Caco-2 (cell line): ENCODE measurements at places on chromosomes 16 and 17. TPM values are rescaled to one million over a fixed set of nuclear protein-coding genes. Genes with fewer than 3 reads are reported as not detected.

CX3CL1 gene
- total RNA-seq = 0.16 TPM in 1 of 2 replicates, not detected in the other

KRT31 gene
- not detected in 2 replicates for total RNA-seq

SMIM36 gene
- not detected in 2 replicates for total RNA-seq

GAS7 gene
- total RNA-seq = 0.23 and 0.34 TPM in 2 replicates

- no peak for DNase-seq
Measured at GRCh38 chr17:7137171-7137943, 22.7 kb upstream of the ASGR2 start.

GRCh38 chr17:15893658-15894024, 51.3 kb upstream of the ADORA2B start:
- no peak for DNase-seq

DNA sequence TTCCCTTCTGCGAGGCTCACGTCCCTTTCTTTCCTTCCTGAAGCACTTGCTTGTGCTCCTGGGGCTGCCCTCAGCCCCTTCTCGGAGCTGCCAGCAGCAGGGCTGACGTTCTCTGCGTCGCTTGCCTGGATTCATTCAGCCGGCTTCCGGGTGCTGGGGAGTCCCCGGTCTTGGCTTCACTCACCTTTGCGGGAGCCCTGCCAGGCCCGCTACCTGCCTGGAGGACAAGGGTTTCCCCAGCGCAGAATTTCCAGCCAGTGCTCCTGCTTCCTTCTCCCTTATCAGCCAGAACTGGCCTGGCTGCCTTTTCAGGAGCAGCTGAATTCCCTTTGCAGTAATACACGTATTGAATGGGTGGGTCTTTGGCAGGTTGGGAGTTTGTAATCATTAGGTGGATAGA, 22.1 kb upstream of the IL17C start:
- no peak for DNase-seq

GRCh38 chr17:41777574-41778188, 8.8 kb downstream of the JUP start:
- DNase-seq = no peak

GRCh38 chr16:68961778-68962402, 118.6 kb downstream of the TANGO6 start:
- DNase-seq = no peak

DNA sequence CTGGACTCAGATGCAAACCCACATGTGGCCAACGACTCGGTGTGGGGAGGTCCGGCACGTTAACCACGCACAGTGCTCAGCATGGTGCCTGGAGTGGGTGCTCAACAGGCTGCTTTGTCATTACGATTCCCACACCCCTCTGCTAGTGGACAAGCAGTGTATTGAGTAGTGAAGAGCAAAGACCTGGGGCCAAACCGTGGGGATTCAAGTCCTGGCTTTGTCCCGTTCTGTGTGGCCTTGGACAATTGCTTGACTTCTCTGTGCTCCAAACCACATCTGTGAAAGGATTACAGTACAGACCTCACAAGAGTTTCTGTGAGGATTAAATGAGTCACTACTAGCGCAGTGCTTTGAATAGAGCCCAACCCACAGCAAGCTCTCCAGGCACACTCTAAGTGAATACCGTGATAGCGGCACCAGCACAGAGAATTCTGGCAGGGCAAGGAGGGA, 33.8 kb downstream of the TRPV2 start:
- no peak for DNase-seq
